ENCODE measurements at places on chromosomes 2 and 18.

GRCh38 chr18:78528411-78529258, 451.0 kb upstream of the SALL3 start:
- DNase-seq: no peak

DNA sequence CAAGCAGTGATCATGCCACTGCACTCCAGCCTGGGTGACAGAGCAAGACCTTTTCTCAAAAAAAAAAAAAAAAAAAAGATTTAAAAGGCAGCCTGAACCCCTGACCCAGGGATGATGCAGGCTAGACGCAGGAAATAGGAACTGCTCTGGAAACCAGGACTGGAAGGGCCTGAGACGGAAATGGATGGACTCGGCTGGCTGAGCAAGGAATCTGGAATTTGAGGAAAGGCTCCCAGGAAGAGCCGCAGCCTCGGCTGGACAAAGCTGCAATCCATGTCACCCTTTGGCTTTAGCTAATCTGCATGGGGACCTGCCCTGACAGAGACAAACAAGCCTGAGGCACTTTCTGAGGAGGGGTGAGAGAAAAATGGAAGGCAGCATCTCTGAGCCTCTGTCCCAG, 55.0 kb upstream of the DAPL1 start:
- no peak for DNase-seq

DNA sequence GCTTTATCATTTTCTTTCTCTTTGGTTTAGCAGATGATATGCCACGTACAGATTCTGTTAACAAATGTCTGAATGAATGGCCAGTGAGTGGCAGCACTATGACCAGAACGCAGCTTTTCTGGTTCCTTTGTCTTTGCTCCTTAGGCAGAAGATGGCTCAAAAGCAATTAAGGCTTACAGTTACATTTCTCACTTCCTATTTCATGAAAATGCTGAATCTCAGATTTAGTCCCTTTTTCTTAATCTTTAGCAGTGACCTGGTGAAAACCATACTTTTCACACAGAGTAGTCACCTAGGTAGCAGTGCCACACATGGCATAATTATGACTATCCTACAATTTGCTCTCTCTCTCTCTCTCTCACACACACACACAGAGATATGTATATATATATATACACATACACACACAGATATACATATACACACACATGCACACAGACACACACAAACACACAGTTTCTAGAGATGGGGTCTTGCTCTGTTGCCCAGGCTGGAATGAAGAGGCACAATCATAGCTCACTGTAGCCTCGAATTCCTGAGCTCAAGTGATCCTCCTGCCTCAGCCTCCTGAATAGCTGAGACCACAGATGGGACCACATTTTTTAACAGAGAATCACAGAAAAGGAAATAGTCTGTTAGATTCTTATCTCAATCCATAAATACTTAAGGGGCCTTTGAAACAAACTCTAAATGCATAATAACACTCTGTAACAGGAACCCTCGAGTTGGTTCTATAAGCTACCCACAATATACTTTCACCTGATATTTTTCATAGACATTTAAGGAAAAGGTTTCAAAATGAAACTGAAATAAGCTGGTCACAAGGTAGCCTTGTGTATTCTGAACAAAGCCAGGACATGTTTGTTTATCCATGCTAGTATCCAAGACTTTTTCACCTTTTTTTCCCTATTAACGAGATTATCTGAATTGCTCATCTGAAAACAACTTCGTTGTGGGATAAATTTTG, 11.6 kb downstream of the PDE6D start:
- no peak for DNase-seq

GRCh38 chr2:96698221-96698861, 41.5 kb downstream of the LMAN2L start:
- DNase-seq: no peak

GRCh38 chr18:75752740-75753263, 325.3 kb upstream of the SMIM21 start:
- no peak for DNase-seq

DNA sequence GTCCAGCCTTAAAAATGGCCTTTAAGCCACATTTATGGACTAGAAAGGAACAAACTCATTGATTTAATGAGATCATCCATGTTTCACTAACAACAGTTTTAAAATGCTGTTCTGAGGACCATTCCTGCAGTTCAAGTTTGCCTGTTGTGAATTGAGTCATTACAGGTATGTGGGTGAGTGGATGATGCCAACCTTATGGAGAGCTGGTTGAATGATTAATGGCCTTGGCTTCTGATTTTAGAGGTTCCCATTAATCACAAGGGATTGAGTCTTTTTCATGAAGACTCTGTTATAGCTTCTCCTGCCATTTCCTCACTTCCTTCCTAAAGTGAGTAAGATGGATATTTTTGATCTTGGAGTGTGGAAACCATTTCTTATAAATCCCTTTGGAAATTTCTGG, 459.8 kb upstream of the SLC14A2 start:
- DNase-seq: no peak

DNA sequence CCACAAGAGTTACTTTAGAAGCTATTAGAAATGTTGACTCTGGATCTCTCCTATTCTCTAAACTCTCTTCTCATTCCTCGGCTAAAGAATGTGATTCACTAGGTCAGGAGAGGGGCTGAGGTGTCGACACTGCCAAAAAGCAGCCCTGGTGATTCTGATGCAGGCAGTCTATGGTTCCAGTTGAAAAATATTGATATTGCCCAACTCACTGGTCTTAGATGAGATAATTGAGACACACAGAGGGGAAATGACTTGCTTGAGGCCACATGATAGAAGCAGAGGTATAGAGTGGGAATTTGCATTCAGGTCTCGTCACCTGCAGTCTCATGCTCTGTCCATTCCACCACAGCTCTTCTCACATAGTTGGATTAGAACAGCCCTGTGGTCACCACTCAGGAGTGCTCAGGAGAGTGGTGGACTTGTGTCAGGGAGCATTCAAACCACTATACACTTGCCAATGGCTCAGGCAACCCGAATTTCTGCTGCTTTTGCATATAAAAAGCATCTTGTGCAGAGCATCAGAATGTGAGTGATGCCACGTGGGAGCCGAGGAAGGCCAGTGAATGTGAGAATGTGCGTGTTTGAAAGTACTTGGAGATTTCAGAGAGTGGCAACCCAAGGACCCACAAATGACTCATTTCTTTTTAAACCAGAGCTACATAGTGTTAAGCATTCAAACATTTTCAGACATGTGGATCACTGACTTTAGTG, 65.1 kb upstream of the CTLA4 start:
- no peak for DNase-seq

DNA sequence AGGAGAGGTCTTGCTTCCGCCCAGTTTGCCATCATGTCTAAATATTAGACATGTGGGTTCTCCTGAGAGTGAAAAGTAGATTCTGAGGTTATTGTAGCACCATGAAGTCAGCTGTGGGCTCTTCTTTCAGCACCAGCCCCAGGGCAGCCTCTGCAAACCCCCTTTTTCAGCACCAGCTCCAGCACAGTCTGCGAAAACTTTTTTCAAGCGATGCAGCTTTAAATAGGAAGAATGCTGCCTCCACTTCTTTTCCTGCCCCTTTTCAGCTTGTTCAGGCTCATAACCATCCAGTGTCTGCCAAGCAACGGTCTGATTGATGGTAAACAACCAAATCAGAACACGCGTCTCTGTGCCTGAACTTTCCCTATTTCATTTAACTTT, at the start of gene COL5A2:
Gene COL5A2 (minus strand): TSS at position 192 of the 381 bp plus-strand sequence. CDS start 157 bp downstream, at position 35.
- DNase-seq: no peak

DNA sequence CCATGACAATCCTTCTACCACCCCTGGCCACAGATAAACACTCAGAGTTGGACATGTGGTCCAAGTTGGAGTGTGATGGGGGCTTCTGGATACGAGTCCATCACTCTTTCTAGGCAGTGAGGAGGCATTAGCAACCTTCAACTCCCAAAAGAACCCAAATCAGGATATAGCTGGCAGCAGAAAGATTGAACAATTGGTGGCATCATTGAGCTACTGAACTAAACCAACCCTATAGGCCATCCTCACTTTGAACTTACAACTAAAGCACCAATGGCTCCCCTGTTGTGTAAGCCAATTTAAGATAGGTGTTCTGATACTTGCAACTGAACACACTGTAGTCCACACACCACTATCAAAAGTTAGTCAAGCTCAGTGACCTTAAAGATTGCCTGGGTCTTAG, 24.0 kb upstream of the MARCO start:
- no peak for DNase-seq

GRCh38 chr2:116467243-116467642, 1347.2 kb upstream of the DDX18 start:
- no peak for DNase-seq

- no peak for DNase-seq
Observed at GRCh38 chr2:216777637-216778273, 82.1 kb downstream of the TNP1 start.

GRCh38 chr2:164595031-164595430, 26.3 kb downstream of the GRB14 start:
- no peak for DNase-seq

- DNase-seq: no peak
Observed at GRCh38 chr2:52613064-52613463, 1154.5 kb upstream of the CHAC2 start.

DNA sequence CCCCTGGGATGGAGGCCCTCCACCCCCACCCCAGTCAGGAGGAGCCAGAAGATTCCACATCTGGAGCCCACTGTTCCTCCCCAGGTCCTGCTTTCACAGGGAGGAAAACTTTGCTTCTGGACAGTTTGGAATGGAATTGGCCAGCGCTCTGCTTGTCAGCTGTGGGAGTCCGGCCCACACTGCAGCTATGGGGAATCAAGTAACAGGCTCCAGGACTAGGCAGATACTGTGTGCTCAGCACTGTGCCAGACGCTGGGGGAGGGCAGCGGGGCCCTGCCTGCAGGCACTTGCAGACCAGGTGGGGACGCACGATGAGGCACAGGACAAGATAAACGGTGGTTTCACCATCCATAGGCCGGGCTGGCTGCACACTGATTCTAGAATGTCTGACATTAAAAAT, 114.0 kb downstream of the STPG4 start:
- no peak for DNase-seq

DNA sequence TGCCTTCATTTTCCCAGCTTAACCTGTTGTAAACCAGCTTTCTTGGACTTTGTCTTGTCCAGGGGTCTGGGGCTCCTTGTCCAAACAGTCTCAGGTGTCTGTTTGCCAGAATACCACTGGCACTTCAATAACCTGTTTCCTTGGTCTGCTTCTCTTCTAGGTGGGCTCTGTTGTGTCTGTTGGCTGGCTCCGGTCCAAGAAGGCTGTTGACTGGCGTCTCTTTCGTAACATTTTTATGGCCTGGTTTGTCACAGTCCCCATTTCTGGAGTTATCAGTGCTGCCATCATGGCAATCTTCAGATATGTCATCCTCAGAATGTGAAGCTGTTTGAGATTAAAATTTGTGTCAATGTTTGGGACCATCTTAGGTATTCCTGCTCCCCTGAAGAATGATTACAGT, 17.0 kb downstream of the SLC20A1 start:
- no peak for DNase-seq

GRCh38 chr2:164186591-164186990, 434.7 kb downstream of the GRB14 start:
- no peak for DNase-seq

DNA sequence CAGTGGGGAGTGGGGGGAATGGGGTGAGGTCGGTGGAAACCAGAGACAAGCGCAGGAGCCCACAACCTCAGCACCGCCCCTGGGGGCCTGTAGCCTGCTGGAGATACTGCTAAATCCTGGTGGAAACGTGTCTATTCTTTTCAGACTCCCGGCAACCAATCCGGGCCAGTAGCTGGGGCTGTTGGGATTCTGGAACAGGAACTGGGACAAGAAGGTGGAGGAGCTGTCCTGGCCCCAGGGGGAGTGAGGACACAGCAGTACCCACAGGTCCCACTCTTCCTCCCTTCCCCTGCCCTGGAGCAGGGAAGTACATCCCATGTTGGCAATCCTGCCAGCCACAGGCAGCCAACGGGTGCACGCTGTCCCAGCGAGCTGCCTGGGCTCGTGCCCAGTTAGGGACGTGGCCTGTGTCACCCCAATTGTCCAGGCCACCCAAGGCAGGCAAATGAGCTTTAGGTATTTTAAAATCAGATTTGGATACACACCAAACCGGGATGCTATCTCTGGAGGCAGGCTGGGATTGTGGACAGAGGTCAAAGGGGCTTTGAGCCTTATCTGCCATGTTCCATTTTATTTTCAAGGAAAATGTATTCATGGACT, 51.8 kb downstream of the HS1BP3 start:
- no peak for DNase-seq

GRCh38 chr2:74181739-74182138, 3.1 kb upstream of the MOB1A start:
- DNase-seq: no peak

GRCh38 chr18:4455113-4455811, at the start of gene DLGAP1:
DLGAP1 (minus strand) TSS chr18:4455307.
- no peak for DNase-seq

- DNase-seq: no peak
Observed at GRCh38 chr2:231985823-231986261, 24.3 kb downstream of the DIS3L2 start.

GRCh38 chr2:210452194-210452593, 24.4 kb downstream of the LANCL1 start:
- no peak for DNase-seq

DNA sequence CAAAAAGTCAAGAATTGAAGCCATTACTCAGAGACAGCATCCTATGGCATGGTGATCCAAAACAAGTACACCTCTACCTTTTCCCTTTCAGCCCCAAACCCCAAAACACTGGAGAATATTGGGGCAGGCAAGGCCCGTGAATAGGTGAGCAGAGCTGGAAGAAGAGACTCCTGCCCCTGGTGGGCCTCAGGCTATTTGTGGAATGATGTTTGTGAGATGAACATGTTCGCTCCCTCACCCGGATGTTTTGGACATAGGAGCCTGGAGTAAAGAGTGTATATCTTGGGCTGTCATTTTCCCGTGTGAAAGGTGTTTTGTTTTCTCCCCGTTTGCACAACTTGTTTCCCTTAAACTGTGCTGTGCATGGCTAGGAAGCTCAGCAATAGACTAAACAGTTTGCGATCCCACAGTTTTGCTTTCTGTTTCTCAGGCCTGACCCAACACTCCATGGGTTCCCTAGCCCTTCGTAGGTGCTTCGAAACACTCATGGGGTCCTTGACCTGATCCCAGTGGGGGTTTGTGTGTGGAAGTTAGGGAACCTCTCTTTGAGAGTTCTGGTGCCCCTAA, 136.5 kb upstream of the TNP1 start:
- DNase-seq: no peak

DNA sequence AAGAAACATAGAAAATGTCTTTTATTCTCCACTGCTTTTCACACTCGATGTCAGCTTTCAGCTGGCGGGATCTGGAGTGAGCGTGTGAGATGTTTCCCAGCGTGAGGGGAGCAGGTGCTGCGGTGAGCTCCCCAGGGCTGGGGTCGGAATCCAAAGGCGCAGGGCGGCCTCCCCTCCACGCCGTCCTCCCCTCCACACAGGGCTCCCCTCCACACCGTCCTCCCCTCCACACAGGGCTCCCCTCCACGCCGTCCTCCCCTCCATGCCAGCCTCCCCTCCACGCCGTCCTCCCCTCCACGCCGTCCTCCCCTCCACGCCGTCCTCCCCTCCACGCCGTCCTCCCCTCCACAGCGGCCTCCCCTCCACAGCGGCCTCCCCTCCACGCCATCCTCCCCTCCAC, 26.9 kb upstream of the KCNG2 start:
- DNase-seq: no peak

All from stimulated activated CD4-positive, alpha-beta T cell treated with anti-CD3 and anti-CD28 coated beads, Interleukin-1b, Interleukin-23, amount 100 ng/mL, for 1 hour (primary cell).